ENCODE measurements at places on chromosomes 7 and 10.

DNA sequence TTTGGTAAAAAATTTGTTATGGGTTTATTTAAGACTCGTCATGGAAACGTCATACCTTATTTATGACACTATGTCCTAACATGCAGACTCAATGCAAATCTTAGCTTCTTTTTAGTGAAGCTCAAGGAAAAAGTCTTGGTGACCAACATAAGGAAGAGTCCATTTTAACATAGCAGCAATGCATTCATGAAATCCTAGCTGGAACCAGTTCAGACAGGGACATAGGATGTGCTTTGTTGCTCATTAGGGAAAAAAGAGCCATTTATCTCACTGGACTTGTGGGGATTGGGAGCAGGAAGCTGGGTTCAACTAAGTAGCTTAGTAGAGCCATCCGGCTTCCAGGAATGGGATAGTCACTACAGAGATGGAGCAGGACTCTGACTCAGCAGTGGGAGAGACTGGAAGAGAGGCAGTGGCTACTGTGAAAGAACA is 100.7 kb upstream of the DKK1 start:
- no peak for DNase-seq

DNA sequence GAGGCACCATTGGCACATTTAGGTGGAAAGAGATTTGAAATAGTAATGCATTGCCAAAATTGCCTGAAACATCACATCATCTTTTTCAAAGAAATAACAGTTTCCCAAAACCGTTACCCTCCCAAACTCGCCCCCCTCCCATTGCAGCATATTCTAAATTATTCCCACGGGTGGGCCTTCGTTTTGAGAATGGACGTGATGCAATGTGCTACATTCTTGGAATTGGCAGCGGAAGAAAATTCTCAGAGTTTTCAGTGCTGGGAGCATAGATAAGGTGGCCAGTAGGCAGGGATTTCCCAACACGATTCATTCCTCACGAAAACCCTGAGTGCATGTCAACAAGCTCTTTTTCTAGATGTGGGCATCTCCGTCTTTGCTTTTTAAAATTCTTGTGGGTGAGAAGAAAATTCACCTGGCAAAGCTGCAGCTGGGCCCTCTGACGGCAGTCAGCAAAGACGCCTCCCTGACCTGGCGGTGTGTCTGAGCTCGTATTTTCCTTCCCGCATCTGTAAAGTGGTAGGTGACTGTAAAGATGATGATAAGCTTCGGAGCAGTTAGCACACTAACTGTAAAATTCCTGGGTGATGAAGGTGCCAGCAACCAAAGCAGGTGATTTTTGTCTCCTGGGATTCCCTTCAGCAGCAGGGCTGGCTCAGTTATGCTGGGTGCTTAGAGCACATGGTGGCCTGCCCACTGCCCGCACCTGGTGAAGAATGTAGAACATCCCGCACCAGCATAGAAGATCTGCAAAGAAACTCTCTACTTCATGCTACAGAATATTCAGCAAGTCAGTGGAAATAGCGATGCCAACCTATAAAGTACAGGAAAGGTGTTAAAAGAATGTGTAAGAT is 141.9 kb upstream of the KLF6 start:
- DNase-seq: no peak

- DNase-seq: no peak
Observed at GRCh38 chr7:116899308-116899707, 36.9 kb downstream of the CAPZA2 start.

- DNase-seq: no peak
Observed at GRCh38 chr7:5797716-5798115, 16.3 kb upstream of the RNF216 start.

GRCh38 chr7:37309493-37309892 is 139.2 kb downstream of the ELMO1 start:
- DNase-seq: no peak

- DNase-seq: no peak
Observed at GRCh38 chr10:42630537-42631134, 7.7 kb downstream of the ZNF33B start.

DNA sequence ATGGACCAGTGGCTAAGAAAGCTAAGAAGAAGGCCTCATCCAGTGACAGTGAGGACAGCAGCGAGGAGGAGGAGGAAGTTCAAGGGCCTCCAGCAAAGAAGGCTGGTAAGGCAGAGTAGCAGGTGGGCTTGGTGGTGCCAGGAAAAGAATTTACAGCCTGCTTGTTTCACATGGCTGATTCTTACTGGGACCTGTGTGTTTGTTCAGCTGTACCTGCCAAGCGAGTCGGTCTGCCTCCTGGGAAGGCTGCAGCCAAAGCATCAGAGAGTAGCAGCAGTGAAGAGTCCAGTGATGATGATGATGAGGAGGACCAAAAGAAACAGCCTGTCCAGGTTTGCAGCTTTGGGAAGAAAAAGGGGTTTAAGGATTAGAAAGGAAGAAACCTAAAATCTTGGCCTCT is 5.0 kb downstream of the NOLC1 start:
- DNase-seq: no peak

DNA sequence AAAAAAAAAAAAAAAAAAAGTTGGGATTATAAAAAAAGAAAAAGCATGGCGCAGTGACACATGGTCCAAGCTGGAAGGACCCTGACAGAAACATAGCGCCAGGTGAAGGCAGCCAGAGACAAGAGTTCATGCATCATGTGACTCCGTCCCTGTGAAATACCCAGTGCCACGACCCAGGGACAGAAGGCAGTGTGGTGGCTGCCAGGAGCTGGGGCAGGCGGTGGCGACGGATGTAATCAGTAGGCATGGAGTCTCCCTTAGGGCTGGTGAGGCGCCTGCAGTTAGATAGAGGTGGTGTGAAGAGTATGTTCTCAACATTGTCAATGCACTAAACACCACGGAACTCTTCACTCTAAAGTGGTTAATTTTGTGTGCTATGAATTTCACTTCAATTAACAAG is 43.9 kb downstream of the STK32C start:
- no peak for DNase-seq

DNA sequence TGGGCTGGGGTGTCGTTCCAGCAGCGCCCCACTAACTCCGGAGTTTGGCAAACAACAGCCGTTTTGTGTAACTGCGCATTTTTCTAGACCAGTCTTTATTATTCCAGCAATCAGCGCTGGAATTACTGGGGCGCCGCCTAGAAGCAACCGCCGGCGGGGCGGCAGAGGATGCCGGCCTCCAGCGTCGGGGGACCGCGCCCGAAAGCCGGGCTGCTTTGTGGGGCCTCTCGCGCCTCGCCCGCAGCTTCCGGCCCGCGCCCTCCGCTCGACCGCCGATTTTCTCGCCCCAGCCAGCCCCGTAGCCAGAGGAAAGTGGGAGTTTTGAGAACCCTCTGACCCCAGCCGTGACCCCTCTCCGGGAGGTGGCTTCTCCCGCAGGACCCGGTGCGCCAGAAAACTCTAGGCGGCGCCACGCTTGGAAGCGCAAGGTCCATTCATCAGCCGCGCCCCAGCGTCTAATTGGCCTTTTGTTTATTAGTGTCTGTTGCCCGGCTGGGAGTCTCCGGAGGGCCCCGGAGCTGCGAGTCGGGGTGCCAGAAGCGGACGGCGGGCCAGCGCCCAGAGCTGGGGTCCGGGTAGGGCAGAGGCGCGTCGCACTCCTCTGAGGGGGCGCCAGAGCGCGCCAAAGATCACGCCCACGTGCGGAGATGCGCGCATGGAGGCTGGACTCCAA is 10.7 kb downstream of the EMX2 start:
- no peak for DNase-seq

All from cardiac septum (tissue), 1 donor.